Brain (organoid and tissue), 16 donors: ENCODE measurements at places on chromosomes 13 and 19.
A peak's percentile ranks its signal among the peaks of the same experiment; 100 is the strongest.

DNA sequence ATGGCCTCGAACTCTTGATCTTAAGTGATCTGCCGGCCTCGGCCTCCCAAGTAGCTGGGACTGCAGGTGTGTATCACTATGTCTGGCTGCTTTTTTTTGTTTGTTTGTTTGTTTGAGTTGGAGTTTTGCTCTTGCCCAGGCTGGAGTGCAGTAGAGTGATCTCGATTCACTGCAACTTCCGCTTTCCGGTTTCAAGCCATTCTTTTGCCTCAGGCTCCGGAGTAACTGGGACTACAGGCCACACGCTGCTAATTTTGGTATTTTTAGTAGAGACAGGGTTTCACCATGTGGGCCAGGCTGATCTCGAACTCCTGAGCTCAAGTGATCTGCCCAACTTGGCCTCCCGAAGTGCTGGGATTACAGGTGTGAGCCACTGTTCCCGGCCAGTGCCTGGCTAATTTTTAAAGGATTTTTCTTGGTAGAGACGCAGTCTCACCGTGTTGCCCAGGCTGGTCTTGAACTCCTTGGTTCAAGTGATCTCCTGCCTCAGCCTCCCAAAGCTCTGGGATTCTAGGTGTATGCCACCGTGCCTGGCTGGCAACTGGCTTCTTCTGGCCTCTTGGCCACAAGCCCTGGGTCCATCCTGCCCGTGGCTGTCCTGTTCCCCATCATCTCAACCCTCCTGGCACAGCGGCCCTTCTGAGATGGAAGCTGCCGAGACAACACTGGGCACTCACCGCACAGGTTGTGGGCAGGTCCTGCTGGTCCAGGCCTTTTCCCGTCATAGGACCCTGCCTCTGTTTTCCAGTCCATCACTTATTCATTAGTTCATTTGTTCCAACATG lies 11.5 kb downstream of the TECR start:
- DNase-seq: no peak

GRCh38 chr13:72774019-72774418 lies 7.7 kb downstream of the DIS3 start:
- DNase-seq: no peak

GRCh38 chr13:41306271-41307145 lies 4.6 kb upstream of the NAA16 start:
- DNase-seq: no peak

DNA sequence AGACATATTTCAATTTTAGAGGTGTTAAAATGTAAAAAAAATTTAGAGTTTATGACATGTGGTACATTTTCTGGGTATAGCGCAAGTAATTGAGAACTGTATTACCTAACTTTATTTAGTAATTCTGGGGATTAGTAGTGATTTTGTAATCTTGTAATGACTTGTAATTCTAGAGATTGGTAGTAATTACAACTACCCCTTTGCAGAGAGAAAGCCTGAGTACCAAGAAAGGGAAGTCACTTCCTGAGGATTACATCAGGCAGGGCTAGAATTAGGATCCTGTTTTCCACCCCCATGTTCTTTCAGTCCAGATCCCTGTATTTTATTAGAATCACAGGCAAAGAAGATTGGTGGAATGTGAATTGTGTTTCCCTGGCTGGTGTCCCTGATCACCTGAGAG lies 274.9 kb downstream of the KCNRG start:
- DNase-seq: no peak

DNA sequence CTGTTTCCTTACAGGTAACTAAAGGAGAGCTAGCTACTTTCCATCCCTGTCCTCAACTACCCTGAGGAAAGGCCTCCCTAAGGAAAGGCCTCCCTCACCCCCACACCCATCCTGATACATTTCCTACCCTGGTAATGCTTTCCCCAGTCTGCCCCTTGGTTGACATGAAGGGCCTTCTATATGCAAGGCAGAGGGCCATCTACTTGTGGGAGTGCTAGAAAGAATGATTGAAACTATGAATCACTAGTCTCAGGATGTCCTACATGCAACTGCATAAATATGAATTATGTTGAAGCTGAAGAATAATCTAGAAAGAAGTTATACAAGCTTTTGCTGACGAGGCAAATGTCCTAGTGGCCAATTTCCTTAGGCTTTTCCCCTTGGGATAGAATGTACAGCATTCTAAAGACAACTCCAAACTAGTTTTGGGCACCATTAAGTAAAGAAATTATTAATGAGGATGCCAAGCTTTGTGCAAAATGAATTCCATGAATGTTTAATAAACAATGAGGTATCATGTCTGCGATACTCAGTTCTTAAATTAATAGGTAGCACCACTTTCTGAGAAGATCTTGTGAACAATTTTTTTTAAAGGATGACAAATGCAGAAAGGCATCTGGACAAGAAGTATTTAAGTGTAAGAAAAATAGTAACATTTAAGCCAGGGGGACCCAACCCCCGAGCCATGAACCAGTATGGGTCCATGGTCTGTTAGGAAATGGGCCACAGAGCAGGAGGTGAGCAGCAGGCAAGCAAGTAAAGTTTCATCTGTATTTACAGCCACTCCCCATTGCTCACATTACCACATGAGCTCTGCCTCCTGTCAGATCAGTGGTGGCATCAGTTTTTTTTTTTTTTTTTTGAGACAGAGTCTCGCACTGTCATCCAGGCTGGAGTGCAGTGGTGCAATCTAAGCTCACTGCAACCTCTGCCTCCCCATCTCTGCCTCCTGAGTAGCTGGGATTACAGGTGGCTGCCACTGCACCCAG lies 223.0 kb downstream of the LHFPL6 start:
- no peak for DNase-seq

DNA sequence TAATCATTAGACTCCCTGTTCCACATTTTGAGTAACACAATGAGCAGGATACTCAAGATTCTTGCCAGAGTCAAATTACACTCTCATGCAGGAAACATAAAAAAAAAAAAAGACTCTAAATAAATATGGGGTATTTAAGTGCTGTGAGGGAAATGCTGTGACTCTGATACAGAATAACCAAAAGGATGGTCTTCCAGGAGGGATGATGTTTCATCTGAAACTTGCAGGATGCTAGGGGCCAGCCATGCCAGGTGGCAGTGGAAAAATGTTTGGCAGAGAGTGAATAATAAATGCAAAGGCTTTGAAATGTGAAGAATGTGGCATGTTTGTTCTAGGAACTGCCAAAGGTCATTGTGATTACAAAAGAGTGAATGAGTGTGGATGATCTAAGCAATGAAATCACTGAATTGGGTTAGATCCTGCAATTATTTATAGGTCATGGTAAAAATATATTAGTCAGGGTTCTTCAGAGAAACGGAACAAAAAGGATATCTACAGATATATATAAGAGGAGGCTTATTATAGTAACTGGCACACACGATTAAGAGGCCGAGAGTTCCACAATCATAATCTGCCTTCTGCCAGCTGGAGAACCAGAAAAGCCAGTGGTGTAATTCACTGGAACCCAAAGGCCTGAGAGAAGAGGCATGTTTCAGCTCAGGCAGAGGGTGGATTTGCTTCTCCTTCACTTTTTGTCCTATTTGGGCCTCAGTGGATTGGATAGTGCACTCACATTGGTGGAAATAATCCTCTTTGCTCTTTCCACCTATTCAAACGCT lies 1832.8 kb upstream of the MIR17HG start:
- peak; percentile 7 for DNase-seq

GRCh38 chr13:107361666-107362065 lies 793.7 kb upstream of the ARGLU1 start:
- no peak for DNase-seq

DNA sequence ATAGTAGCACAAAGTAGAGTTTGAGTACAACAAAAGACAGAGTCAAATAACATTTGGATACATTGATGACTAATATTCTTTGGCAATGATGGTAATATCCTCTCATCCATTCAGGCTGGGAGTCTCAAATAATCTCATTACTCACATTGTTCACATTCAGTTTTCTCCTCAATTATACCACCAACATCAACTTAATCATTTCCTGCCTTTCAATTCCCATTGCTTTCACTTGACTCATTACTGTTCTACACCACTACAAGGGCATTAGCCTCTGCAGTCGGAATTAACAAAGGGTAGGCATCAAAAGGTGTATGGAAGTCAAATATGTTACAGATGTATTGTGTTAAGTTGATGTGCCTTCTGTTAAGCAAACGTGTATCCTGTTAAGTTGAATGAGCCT lies 518.4 kb upstream of the SLITRK1 start:
- no peak for DNase-seq

- DNase-seq: no peak
These were observed 5.3 kb upstream of the TCF3 start for GRCh38 chr19:1657746-1658145.

DNA sequence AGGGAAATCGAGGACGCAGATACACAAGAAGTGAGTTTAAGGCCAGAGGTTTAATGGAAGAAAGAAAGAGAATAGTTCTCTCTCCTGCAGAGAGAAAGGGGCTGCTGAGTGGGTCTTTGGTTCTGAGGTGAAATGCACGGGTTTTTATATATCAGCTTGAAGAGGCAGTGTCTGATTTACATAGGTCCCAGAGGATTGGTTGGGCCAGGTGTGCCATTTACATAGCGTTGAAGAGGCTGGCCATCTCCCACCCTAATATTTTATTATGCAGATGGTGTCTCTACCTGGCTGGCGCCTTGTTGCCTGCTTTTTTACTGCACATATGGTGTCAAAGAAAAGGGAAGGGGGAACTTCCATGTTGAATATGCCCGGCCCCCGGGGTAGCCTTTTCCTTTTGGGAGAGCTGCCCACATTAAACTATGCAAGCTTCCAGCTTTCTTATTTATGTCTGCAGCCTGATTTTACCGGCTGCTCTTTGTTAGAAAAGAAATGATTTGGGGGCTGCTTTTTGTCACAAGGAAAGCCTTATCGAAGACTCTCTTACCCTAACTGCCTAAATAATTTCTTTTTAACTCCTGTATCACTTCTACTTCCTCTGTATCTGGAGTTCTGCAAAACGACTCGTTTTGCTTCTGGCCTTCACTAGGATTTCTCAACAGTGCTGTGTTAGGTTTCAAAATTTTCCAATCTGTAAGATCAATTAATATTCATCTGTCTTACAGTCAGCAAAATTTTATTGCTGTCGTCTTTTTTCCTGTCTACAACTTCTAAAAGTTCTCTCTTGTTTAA lies 268.5 kb downstream of the B3GLCT start:
- peak; percentile 47 for DNase-seq

GRCh38 chr13:25632166-25632888 lies 260.6 kb downstream of the ATP8A2 start:
- no peak for DNase-seq

GRCh38 chr13:31029102-31029501 lies 96.6 kb downstream of the TEX26 start:
- DNase-seq: no peak

- no peak for DNase-seq
These were observed 130.8 kb downstream of the ATP8A2 start for GRCh38 chr13:25502551-25502950.

- no peak for DNase-seq
These were observed 14.1 kb downstream of the POU4F1 start for GRCh38 chr13:78589206-78589605.

GRCh38 chr13:25046985-25047511 lies 48.9 kb upstream of the PABPC3 start:
- peak; percentile 43 for DNase-seq

DNA sequence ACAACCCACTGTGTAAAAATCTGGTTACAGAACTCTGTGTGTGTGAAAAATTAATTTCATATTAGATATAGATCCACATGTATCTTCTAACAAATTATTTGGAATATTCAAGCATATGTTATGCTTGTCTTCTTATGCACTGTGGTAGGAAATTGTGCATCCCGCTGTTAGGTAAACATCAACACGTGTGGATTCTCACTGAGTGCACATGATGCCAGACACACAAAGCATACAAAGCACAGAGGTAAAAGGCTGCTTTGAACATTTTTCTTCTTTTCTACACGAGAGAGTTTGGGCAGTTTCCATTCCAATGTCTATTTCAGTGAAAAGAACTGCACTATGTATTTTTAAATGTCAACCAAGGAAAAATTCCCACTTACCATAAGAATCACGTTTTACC lies 354.9 kb downstream of the PCDH9 start:
- DNase-seq: peak; percentile 61

- DNase-seq: no peak
These were observed 12.6 kb upstream of the RAB20 start for GRCh38 chr13:110574161-110574560.

DNA sequence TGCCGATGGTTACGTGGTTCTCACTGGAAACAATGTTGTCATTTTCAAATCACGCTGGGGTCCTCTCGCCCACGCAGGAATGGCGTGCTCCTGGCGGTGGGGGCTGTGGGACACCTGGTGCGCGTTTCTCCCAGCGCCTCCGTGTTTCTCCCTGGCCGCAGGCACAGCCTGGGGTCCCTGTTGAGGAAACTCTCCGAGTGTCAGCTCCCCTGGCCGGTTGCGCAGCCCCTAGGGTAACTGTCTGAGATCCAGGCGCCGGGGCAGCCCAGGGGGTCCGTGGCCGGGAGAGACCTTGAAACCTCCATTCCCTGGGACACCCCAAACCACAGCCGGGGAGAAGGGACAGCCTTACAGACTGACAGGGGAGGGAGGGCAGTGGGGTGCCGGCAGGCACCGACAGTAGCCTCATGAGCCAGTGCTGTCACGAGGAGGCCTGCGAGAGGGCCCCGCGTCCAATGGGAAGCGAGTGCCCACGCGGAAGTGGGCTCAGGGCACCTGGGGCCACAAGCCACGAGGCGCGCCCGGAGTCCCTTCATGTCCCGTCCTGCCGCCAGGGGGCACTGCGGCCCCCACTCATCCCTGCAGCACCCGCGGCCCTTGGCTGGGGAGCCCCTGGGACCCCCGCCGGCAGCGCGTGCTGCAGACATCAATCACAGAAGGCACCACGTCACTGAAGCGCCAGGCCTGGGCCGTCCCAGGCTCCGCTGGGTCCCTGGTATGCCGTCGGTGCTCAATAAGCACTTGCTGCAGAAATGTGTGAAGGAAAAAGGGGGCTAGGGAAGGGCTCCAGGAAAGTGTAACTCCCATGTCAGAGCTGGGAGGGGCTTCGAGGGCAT lies 9.5 kb downstream of the ADAMTSL5 start:
- DNase-seq: no peak

GRCh38 chr13:29963089-29963488 lies 112.7 kb upstream of the UBL3 start:
- DNase-seq: no peak

GRCh38 chr13:105552078-105552477 lies 983.4 kb downstream of the EFNB2 start:
- no peak for DNase-seq
